ENCODE measurements at places on chromosomes 11 and 22. TPM values are rescaled to one million over a fixed set of nuclear protein-coding genes. Genes with fewer than 3 reads are reported as not detected.

- peak overlapping the region; percentile 27 for H3K27ac ChIP-seq
- DNase-seq: peak; percentile 56
- no peaks in the 10 kb centered on the region for H3K27me3 ChIP-seq
- H3K4me3 ChIP-seq: no peak overlapping the region
- H3K4me1 ChIP-seq: peaks cover 37% of the 10 kb centered on the region
Observed at GRCh38 chr11:119065369-119065768, 2.2 kb upstream of the VPS11 start.

GRCh38 chr11:11731311-11732083, 109.7 kb upstream of the GALNT18 start:
- no peaks in the 10 kb centered on the region for H3K36me3 ChIP-seq
- H3K4me3 ChIP-seq: no peak overlapping the region
- H3K27ac ChIP-seq: no peak overlapping the region
- DNase-seq: no peak
- no peaks in the 10 kb centered on the region for H3K27me3 ChIP-seq

DNA sequence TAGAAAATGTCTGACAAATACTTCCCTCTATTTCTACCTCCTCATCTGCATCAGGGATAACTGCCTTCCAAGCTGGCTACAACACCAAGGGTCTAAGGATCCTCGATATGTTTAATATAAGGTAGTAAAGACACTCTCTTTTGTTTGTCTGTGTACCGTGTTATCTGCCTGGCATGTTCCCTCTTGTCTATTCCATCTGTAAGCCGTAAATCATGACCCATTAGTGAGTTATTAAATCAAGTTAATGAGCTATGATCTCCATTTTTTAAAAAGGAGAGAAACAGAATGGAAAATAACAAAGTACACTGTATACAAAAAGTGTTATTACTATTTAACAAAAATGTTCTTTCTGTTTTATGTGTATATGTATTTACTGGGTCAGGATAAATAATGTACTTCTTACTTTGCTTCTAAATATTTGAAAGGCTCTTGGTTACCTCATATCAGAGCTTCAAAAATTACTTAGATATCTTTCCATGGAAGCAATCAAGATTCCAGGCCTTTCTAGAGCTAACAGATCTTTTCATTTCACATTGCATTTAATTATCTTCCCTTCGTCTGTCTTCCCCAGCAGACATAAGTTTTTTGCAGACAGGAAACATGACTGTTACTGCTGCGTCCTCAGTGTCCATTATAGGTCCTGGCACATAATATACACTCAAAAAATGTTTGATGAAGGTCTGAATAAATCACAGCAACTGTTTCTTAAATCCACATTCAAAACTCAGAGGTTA, 342.6 kb upstream of the CCDC90B start:
- no peaks in the 10 kb centered on the region for H3K27me3 ChIP-seq
- H3K27ac ChIP-seq: no peak overlapping the region
- no peaks in the 10 kb centered on the region for H3K36me3 ChIP-seq
- H3K4me3 ChIP-seq: no peak overlapping the region
- DNase-seq: no peak

DNA sequence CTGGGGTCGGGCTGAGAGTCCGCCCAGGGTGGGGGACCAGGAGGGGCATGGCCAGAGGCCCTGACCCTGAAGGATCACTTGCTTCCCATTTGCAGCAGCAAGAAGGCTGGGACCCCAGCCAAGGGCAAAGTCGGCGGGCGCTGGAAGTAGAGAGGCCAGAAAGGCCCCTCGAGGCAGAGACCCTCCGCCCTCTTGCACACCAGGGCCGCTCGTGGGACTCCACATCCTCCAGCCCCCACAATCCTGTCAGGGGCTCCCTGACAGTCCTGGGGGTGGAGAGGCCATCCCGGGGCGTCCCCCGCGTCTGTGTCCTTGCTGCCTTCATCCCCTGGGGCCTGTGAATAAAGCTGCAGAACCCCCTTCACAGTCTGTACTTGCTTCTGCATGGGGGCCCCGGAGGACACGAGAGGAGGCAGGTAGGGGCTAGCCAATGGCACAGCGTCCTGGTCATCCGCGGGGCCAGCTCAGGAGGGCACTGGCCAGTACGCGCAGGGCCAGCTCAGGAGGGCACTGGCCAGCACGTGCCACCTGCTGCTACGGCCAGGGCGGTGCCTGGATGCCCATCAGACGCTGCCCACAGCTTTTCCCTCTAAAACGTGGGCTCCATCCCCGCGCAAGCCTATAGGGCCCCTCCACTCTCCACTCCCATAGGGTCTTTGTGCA, 8.7 kb upstream of the MRPL23 start:
- DNase-seq: no peak
- H3K36me3 ChIP-seq: no peaks in the 10 kb centered on the region
- H3K27me3 ChIP-seq: no peaks in the 10 kb centered on the region
- H3K4me1 ChIP-seq: no peaks in the 10 kb centered on the region

DNA sequence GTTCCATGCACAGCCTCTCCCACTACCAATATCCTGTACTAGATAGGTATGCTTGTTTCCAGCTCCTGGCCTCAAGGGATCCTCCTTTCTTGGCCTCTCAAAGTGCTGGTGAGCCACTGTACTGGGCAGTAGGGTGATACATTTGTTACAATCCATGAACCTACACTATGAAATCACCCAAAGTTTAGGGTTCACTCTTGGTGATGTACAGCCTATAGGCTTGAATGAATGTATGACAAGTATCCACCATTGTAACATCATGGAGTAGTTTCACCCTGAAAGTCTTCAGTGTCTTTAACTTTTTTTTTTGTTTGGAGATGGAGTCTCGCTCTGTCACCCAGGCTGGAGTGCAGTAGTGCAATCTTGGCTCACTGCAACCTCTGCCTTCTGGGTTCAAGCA, 31.8 kb downstream of the TRIOBP start:
- no peaks in the 10 kb centered on the region for H3K4me1 ChIP-seq
- no peak for DNase-seq
- no peak overlapping the region for H3K27ac ChIP-seq
- H3K27me3 ChIP-seq: no peaks in the 10 kb centered on the region

HSCB gene
- total RNA-seq: 4.9 TPM

DNA sequence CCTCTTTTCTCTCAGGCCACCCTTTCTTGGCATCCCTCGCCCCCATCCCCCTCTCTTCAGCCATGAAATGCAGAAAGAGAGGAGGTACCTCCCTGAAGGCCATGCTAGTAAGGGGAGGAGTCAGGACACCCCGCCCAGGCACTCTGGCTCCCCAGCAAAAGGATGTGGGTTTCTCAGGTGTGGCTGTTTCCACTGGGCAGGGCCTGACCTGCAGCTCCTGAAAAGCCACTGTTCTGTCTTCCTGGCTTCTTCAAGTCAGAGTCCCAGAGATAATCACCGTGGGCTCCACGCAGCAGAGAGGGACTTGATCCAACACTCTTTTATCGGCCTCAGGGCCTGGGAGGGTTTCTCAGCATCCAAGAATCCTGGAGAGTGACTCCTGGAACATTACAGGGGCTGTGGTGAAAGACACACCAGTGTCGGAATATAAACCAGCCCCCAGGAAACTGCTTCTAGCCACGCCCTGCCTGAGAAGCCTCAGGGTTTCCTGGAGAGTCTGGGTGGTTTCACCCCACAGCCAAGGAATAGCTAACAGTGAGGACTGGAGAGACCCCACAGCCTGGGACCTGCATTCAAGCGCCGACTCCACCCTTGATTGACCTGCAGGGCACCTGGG, 45.7 kb upstream of the TSPAN18 start:
- DNase-seq: no peak
- H3K4me3 ChIP-seq: peak overlapping the region; percentile 75
- H3K27ac ChIP-seq: peak overlapping the region; percentile 41
- H3K36me3 ChIP-seq: no peaks in the 10 kb centered on the region

- no peak overlapping the region for H3K27ac ChIP-seq
- H3K4me1 ChIP-seq: no peaks in the 10 kb centered on the region
- peaks cover 3% of the 10 kb centered on the region for H3K27me3 ChIP-seq
- DNase-seq: no peak
- H3K4me3 ChIP-seq: no peak overlapping the region
Observed at GRCh38 chr11:60310407-60310998, 16.6 kb upstream of the MS4A6E start.

SLC22A9 gene
- total RNA-seq: not detected

DNA sequence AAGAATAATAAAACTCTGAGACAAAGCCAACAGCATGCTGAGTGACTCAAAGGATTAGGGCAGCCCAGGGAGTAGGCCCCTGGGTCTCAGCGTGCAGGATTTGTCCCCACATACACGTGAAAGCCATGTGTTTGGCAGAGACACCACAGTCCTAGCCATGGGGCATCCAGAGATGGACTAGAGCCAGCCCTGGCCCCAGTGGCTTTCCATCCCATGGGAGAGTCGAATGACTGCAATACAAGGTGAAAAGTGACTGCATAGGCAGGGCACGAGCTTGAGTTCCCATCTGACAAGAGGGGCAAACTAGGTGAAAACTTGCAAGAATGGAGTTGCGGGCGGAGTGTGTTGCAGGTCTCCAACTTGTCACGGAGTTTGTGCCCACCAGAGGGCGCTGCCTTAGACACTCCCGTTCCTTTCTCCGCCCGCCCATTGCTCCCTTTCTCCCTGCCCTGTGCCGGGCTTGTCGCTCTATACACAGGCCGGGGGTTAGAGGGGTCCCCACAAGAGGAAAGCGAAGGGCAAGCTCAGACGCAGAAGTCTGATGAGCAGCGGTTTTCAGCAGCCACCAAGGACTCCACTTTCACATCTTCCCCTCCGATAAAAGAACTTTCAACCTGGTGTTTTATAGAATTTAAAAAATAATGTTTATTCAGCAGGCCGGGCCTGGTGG, 24.2 kb downstream of the TSKU start:
- peak; percentile 10 for DNase-seq
- no peak overlapping the region for H3K4me3 ChIP-seq
- H3K27ac ChIP-seq: no peak overlapping the region
- H3K27me3 ChIP-seq: no peaks in the 10 kb centered on the region
- no peaks in the 10 kb centered on the region for H3K36me3 ChIP-seq

- no peaks in the 10 kb centered on the region for H3K27me3 ChIP-seq
- peaks cover 60% of the 10 kb centered on the region for H3K4me1 ChIP-seq
- no peaks in the 10 kb centered on the region for H3K36me3 ChIP-seq
- H3K27ac ChIP-seq: no peak overlapping the region
- H3K4me3 ChIP-seq: no peak overlapping the region
- DNase-seq: peak; percentile 40
Observed at GRCh38 chr11:723120-723883, 17.3 kb downstream of the EPS8L2 start.

- H3K4me3 ChIP-seq: no peak overlapping the region
- no peaks in the 10 kb centered on the region for H3K27me3 ChIP-seq
Observed at GRCh38 chr11:85967457-85967856, 101.4 kb downstream of the PICALM start.

DNA sequence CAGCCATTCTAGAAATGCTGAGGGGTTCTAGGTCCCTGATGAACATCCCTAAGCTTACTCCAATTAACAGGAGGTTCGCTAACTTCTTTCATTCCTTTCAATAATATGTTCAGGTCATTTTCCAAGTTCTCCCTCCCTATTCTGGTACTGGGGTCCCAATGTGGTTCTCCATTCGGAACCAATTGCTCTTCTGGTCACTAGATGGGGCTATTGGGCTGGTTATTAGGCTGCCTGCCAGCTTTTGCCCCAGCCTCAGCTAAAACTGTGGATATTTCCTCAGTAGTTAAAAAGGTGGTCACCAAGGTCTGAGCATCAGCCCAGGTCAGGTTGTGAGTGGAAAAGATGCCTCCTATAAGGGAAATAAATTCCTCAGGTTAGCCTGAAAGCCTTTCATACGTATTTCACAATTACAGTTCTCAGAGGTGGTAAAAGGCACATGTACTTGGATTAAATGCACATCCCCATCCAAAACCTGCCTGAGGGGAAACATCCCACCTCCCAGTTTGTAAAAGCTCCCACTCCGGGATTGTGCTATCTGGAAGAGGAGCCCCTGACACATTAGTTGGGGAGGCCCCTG, 161.1 kb upstream of the CCDC179 start:
- DNase-seq: no peak
- no peaks in the 10 kb centered on the region for H3K4me1 ChIP-seq
- no peak overlapping the region for H3K4me3 ChIP-seq
- H3K27ac ChIP-seq: no peak overlapping the region
- H3K27me3 ChIP-seq: no peaks in the 10 kb centered on the region

DNA sequence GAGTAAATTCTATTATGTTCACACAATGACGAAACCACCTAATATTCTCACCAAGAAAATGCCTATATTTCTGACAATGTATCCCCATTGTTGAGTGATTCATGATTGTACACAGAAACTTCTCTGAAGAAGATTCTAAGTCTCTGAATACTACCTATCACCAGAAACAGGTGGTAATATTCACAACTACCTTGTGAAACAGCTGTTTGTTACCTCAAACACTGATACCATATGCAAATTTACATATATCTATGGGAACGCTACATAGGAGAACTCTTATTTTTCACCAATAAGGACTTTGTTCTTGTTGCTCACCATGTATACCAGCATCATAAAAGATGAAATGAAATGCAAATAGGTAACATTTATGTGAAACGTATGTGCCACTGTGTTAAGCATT, 59.3 kb downstream of the PDGFD start:
- no peaks in the 10 kb centered on the region for H3K4me1 ChIP-seq
- H3K27me3 ChIP-seq: no peaks in the 10 kb centered on the region
- H3K36me3 ChIP-seq: no peaks in the 10 kb centered on the region
- DNase-seq: no peak

- peak; percentile 59 for DNase-seq
- peak overlapping the region; percentile 73 for H3K27ac ChIP-seq
- H3K27me3 ChIP-seq: no peaks in the 10 kb centered on the region
- peaks cover 59% of the 10 kb centered on the region for H3K4me1 ChIP-seq
- no peaks in the 10 kb centered on the region for H3K36me3 ChIP-seq
Observed at GRCh38 chr11:14645015-14645912, 1.7 kb downstream of the PDE3B start.

GRCh38 chr22:28813772-28814518, 13.6 kb upstream of the XBP1 start:
- H3K27me3 ChIP-seq: no peaks in the 10 kb centered on the region
- H3K27ac ChIP-seq: no peak overlapping the region
- peaks cover 42% of the 10 kb centered on the region for H3K4me1 ChIP-seq
- H3K4me3 ChIP-seq: no peak overlapping the region
- peaks cover 3% of the 10 kb centered on the region for H3K36me3 ChIP-seq
- DNase-seq: no peak

GGT1 gene
- 23.4 TPM for total RNA-seq

OR2D2 gene
- total RNA-seq: not detected

DNA sequence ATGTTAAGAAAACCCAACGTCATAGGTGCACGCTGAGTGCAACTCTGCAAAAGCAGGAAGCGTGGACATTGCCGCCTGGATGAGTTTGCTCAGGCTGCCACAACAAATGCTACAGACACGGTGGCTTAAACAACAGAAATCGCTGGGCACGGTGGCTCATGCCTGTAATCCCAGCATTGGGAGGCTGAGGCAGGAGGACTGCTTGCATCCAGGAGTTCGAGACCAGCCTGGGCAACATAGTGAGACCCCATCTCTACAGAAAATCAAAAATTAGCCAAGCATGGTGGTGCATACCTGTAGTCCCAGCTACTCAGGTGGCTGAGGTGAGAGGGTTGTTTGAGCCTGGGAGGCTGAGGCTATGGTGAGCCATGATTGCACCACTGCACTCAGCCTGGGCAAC, 13.4 kb upstream of the PGA3 start:
- no peaks in the 10 kb centered on the region for H3K27me3 ChIP-seq
- no peaks in the 10 kb centered on the region for H3K4me1 ChIP-seq
- no peak overlapping the region for H3K27ac ChIP-seq
- H3K36me3 ChIP-seq: no peaks in the 10 kb centered on the region
- DNase-seq: no peak
- H3K4me3 ChIP-seq: no peak overlapping the region

GRCh38 chr11:57161351-57161750, 20.4 kb upstream of the LRRC55 start:
- no peaks in the 10 kb centered on the region for H3K36me3 ChIP-seq
- no peak for DNase-seq
- H3K27me3 ChIP-seq: peaks cover 4% of the 10 kb centered on the region
- H3K27ac ChIP-seq: no peak overlapping the region

Data from CD4-positive, CD25-positive, alpha-beta regulatory T cell (primary cell).